ENCODE measurements at places on chromosomes 16 and 17.

- peak; percentile 84 for DNase-seq
Observed at GRCh38 chr17:9575381-9576101, at the start of gene STX8. STX8 (minus strand) TSS chr17:9575820; CDS start chr17:9575808, 12 bp downstream.

DNA sequence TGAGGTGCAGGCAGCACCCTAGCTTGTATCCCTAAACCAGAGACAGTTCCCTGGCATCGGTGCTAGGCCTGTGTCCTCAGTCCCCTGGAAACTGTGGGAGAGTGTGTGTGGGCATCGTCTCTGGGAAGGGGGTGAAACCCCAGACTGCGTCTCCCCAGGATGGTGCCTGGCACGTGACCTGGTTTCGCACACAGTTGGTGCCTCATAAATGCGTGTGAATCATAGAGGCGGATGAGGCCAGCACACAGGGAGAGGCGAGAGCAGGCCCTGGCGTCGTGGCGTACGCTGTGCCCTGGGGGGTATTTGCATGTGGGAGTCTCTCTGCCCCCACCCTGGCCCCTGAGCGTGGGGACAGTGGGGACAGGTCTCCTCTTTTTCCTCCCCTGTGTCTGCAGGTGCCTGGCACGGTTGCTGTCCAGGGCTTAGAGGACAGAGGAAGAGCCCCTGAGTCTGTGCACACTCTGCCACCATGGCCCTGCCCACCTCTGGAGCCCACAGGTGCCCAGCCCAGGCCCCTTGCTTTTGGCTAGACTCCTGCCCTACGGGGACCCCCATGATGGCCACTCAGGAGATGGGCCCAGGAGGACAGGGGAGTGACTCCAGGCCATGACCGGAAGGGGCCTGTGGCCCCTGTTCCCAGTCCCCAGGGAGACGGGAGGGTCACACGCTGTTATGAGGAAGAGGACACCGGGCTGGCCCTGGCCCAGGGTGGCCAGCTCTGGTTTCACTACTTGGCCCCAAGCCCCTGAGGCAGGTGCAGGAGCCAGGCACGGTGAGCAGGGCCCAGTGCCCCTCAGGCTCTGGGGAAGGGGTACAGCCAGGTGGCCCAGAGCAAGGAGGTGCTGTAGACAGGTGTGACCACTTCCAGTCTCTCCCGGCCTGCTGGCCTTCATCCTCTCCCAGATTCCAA, 1.3 kb upstream of the FSCN2 start:
- DNase-seq: no peak

GRCh38 chr17:40346765-40347158, 17.8 kb downstream of the GJD3 start:
- peak; percentile 13 for DNase-seq

DNA sequence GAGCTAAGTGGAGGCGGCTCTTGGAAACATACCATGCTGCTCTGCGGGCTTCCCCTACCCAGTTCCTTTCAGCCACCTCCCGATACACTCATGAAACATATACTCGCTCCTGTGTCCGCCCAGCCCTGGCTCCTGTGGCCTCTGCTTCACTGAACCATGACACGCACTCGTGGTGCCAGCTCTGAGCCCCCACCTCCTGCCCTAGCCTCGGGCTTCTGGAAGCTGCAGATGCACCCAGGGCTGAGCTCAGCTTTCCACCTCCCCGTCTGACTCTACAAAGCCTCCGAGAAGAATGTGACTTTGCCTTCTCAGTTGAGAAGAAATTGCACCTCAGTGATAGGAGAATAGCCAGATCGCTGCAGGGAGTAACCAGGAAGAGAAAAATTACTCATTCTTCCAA, 11.0 kb downstream of the CALB2 start:
- no peak for DNase-seq

DNA sequence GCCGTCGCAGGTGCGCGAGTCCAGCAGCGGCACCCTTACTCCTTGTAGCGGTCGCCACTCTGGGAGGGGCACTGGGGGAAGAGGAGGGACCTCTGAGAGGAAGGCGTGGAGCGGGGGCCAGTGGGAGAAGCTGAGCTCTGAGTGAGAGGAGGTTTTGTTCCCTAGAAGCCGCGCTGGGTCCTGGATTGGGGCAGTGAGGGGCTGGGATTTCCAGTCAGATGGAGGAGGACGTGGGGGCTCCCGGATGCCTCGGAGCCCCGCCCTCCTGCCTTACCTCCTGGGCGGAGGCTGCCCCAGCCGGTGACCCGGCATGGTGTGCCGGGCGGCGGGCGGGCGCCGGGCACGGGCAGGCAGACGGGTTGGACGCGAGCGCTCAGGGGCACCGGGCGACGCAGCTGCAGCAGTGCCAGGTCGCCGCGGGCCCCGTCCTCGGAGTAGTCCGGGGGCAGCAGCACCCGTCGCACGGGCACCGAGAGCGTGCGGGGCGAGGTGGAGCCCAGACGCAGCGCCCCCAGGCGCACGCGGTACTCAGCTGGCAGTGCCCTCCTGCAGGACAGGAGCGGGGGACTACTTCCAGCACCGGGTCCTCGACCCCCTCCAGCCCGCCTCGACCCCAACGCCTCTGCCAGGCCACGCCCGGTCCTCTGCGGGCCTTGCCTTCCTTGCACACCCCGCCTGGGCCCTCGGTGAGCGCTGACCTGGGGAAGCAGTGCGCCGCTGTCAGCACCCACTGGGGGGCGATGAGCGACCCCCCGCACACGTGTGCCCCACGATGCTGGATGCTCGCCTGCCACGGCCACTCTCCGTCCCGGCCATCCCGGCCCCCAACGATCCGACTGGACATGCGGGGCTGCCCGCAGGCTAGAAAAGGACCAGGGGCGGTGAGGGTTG, 2.0 kb downstream of the PRSS33 start:
- peak; percentile 38 for DNase-seq

DNA sequence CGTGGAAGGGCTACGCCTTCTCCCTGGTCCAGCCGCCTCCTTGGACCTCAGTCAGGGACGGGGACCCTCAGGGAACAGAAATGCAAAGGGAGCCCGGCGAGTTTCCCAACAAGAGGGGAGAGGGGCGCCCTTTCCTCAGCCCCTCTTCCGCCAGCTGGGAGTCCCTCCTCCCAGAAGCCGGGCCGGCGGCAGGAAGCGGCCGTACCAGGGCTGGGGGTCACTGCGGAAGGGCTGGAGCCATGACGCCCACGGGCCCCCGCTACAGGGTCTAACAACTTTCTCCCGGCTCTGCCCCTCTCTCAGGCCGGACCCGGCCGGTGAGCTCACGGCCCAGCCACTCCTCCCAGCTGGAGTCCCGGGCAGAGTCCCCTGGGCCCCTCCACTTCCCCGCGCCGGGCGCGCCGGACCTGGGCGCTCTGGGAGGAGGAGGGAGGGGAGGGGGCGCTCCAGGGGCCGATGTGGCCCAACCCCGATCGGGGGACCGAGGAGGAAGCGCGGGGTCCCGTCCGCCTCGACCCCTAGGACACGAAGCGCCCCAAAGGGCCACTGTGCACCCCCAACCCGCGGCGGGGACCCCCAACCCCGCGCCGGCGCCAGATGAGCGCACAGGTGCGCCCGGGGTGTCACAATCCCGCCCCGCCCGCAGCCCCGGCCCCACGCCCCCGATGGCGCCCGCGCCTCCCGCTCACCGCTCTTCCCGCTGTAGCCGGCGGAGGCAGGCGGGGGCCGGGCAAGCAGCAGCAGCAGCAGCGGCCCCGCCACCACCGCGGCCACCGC, 578 bp downstream of the PGAP6 start:
- peak; percentile 35 for DNase-seq

GRCh38 chr17:2749784-2750181, 331 bp upstream of the CCDC92B start:
- DNase-seq: peak; percentile 79

- no peak for DNase-seq
Observed at GRCh38 chr16:58442547-58442946, 50.3 kb downstream of the GINS3 start.

DNA sequence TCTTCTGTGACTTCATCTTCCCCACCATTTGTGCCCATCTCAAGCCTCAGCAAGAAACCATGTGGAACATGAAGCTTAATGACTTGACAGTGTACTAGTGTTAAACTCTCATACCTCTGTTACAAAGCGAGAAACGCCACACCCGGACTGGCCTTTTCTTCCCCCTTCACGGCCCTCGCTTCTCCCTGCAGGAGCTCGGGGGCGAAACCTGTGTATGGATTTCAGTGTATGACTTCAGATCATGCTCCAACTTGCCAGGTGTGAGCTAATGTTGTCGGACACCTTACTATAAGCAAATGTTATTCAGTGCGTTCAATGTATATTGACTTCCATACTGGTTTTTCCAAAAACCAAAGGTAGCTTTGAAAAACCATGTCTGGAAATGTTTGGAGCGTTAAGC, 20.1 kb upstream of the SLC5A11 start:
- DNase-seq: no peak

GRCh38 chr16:80433623-80434022, 107.2 kb upstream of the DYNLRB2 start:
- no peak for DNase-seq

DNA sequence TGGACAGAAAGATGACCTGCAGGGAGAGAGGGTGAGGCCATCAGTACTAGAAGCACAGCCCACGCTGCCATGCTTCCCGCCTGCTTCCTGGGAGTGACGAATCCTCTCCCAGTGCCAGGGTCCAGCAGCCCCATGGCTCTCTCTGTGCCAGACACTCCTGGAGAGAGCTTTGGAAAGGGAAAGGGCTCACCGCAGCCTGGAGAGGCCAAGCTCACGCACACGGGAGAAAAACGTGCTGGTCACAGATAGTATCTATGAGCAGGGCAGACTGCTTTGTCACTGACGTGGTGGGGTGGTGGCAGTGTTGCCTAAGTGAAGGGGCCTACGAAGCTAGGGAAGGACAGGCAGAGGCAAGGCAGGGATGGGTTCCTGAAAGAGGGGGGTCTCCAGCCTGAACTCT, 5.4 kb downstream of the WBP2 start:
- DNase-seq: no peak

DNA sequence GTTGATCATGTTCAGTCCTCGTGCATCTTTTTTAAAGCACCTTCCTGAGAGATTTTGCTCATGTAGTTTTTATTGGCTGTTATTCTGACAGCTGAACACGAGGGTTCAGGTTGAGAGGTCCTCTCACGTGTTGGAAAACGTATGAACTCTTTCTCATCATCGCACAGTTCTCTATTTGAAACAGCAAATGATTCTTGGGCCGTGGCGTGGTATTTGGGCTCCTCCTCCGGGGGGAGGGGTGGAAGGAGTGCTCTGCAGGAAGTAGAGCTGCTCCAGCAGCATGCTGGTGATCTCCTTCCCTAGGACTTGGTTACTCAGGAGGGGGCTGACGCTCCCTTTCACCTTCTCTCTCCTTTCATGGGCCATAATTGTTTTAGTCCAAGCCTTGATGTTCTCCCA, 70.4 kb downstream of the KSR1 start:
- peak; percentile 28 for DNase-seq

DNA sequence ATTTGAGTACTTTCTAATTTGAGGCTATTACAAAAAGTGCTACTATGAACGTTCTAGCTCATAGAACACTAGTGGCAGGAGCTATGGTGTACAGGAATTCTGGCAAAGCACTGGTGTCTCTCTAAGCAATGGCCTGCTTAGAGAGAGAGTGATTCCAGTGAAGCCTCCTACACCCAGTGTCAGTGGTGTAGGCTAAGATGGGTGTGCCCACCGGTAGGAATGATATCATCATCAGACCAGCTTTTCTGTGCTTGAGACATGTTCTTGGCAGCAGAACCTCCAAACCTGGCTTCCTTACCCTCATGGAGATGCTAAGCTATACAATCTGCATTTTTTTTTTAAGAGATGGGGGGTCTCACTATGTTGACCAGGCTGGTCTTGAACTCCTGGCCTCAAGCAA, 370.3 kb downstream of the SOX9 start:
- no peak for DNase-seq

DNA sequence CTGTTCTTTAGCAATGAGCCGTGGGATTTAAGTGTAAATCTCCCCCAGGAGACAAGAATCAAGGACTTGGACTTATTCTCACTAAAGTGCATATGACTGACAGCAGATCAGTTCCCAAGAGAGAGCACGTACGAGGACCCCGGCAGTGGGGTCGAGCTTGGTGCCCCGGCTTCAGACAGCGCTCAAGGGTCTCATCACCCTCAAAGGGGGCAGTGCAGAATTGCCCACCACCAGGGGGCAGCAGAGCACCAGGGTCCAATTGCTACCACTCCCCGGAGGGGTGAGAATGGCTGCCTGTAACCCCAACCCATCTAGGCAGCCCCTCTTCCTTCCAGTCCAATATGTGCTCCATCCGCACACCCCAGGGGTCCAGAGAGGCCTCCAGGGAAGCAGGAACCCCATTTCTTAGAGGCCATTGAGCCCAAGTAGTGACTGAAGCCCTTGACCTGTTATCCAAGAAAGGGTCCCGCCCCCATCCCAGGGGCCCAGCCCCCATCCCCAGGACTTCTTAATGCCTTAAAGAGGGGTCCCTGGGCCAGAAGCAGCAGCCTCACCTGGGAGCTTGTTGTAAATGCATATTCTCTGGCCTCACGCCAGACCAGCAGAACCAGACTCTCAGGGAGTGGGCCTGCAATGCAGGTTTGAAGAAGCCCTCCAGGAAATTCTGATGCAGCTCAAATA, 86.1 kb downstream of the ZDHHC7 start:
- DNase-seq: peak; percentile 71

DNA sequence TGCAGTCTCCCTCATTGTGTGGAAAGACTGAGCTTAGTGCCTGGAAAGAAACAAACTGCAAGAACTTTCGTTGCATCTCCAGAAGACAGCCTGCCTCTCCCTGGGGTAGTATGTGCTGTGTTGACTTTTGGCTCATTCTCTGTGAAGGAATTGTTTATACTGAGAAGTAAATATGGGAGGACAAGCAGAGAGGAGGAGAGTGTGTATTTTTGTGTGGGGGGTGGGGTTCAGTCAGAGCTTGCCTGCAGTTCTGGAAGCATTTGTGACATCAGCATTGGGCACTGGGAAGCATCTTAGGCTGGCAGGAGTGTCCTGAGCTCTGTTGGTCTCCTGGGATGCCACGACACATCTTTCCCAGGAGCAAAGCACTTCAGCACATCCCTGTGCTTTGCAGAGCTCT, 147.9 kb downstream of the HS3ST3B1 start:
- no peak for DNase-seq

DNA sequence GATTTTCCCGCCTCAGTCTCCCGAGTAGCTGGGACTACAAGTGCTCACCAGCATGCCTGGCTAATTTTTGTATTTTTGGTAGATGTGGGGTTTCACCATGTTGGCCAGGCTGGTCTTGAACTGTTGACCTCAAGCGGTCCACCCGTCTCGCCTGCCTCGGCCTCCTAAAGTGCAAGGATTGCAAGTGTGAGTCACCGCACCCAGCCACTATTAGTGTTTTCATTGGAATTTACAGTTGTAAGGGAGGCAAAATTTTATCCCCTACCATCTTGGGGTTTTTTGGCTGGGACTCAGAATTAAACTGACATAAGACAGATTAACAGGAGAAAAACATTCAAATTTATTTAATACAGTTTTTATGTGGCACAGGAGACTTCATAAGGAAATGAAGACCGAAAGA, 12.3 kb upstream of the MYCBPAP start:
- DNase-seq: no peak

- no peak for DNase-seq
Observed at GRCh38 chr17:3582915-3583314, 25.3 kb upstream of the TRPV3 start.

- DNase-seq: peak; percentile 11
Observed at GRCh38 chr16:88854306-88855111, 2.2 kb downstream of the GALNS start.

GRCh38 chr16:85385463-85386331, 227.4 kb upstream of the GSE1 start:
- DNase-seq: no peak
